ENCODE measurements at places on chromosomes 6 and 20. TPM values are rescaled to one million over a fixed set of nuclear protein-coding genes. Genes with fewer than 3 reads are reported as not detected.

DNA sequence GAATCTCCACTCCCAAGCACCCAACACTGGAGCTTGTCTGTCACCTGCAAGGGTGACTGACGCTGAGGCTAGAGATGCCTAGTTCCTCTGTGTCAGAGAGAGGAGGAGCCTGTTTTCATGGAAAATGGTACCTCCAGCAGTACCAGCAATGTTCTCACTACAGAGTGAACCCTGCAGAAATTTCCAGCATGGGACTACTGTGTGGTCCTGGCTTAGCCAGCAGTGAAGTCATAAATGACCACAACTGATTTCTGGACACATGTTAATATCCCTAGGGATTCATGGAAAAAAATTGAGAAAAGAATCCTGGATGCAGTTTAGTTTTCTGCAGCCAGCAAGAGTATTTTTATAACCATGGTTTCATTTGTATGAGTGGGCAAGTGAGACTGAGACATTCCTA, 468.1 kb downstream of the CD83 start:
- no peak for ATAC-seq

- ATAC-seq = no peak
Observed at GRCh38 chr6:148927586-148927985, 180.8 kb downstream of the UST start.

- no peak for ATAC-seq
Observed at GRCh38 chr6:139944976-139945375, 570.5 kb upstream of the CITED2 start.

DNA sequence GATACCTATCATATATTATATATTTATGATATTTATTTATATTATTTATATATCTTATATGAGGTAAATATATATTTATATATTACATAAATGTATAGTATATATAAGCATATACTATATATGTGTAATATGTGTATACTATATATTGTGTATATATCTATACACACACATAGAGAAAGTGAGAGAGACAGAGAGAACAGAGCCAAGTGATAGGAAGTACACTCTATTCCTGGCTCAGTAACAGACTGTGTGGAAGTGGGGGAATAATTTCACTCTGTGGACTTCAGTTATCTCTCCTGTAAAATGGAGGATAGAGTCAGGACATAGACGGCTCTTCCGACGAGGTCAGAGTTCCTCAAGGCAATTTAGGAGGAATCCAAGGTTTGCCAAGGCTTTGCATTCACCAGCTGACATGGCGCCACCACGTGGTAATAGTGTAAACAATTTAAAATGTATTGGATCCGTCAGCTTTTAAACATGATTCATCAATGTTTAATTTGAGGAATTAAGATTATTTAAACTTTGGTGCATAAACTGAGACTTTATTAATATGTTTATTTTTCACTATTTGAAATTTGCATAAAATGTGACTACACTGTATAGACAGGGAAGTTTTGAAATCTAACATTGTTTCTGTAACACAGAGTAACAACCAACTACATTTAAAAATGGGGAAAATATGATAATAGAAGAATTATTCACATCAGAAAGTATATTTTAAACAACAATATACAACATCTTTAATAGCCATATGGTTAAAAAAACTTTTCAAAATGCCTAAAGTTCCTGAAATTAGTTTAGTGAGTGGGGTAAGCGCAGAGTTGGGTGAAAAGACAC, 75.4 kb upstream of the TMEM244 start:
- ATAC-seq = no peak

- ATAC-seq = no peak
Observed at GRCh38 chr6:15953152-15953880, 175.6 kb upstream of the MYLIP start.

DNA sequence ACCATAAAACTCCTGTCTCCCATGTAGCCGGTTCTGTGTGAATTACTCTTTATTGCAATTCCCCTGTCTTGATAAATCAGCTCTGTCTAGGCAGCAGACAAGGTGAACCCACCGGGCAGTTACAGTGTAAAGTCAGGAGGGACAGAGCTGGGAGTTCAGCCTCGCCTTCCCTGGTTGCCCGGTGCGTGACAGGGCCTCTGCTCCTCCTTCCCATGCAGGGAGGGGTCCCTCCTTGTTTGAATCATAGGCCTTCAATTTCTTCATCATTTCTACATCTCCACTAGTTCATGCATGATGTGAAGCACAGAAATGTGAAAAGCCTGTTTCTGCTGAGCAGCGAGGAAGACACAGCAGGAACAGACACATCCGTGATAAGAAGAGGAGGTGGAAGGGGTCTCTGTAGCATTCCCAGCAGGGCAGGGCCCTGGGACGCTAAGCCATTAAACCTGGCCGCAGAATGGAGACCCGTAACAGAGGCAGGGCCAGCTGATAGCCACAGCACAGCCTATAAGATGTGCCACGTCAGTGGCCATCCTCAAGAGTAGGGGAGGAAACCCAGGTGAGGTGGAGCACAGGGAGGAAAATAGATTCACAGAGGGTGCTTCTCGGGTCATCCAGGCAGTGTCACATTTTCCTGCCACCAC, 106.7 kb upstream of the CST7 start:
- no peak for ATAC-seq

GRCh38 chr6:42402184-42402583, 49.5 kb downstream of the TRERF1 start:
- no peak for ATAC-seq

DNA sequence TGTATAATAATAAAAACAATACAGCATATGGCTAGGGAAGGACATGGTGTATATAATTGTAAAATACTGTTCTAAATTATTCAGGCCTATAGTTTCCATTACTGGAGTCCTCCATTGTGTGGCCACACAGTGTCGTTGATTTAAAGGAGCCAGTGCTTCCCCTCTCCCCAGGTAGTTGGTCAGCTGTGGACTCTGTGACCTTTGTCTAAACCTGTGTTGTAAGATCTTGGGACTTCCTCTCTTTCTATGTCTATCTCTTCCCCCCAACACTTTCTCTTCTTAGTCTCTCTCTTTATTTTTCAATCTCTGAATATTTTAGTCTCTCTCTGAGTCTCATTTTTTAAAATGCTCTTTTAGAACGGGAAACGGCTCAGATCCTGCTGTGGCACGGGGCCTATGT, 35.6 kb downstream of the BRPF3 start:
- ATAC-seq = no peak

- ATAC-seq = no peak
Observed at GRCh38 chr20:59581993-59582679, 22.2 kb upstream of the PHACTR3 start.

- no peak for ATAC-seq
Observed at GRCh38 chr20:5005326-5005725, 4.0 kb upstream of the SLC23A2 start.

Gene TM9SF4
- 20.7 TPM for total RNA-seq

GRCh38 chr20:5146099-5146668, 19.4 kb downstream of the CDS2 start:
- ATAC-seq = no peak

Gene DEFB132
- total RNA-seq = not detected

Gene SEC63
- total RNA-seq = 28.1 TPM

DNA sequence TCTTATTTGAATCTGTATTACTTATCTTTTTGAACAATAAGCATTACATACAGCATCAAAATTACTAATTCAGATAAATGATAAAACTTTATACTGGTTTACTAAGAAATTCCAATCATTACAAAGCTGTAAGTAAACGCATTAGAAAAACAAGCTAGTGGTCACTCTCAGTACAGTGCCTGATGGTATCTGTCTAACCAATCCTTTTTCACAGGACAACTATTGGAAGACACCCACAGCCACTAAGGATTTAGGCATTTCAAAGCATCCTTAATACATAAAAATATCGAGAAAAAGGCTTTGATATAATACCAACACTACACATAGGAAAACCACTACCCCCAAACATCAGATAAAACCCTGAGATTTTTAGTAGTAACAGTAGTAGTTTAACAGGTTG, 2.6 kb downstream of the CD164 start:
- no peak for ATAC-seq

GRCh38 chr6:168196385-168196860, 117.4 kb upstream of the FRMD1 start:
- ATAC-seq = no peak

Gene VSX1
- total RNA-seq = not detected

DNA sequence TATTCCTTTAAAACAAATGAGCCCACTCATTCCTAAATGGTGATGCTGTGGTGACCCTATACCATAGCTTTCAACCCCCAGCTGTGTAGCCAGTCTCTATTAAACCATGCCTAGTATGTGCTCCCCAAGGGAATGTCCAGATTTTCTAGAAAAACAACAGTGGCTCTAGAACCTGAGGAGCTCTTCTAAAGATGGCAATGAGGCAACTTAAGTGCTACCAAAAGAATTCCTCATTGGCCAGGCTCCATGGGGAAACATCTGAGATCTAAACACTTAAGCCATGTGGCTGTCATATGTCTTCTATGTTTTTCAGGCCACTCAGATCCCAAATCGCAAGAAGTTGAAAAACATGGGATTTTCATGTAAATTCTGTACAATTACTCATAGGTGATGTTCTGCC, 191.0 kb downstream of the TPBG start:
- ATAC-seq = no peak
